ENCODE measurements at places on chromosomes 12 and 14.

DNA sequence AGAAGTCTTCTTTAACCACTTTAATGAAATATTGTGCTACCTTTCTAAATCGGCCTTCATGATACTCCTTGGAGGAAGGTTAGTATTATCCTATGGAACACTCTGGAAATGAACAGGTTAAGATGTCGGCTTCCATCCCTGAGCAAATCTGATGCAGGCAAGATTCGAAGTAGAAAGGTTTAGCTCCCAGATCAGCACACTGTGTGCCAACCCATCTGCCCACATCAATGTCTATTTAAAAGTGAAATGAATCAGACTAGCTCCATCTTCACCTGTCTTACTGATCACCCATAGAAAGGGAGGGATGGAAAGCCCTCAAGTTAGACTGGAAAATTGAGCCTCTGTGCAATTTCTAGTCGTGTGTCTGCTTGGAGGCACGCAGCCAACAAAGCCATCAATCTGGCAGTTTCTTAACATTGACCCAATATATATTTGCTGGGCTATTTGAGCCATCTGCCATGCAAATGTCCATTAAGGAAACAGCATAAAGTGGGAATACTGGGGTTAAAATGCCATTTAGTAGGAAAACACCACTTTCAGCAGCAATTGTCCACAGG is 506.1 kb downstream of the RMST start:
- DNase-seq: no peak

DNA sequence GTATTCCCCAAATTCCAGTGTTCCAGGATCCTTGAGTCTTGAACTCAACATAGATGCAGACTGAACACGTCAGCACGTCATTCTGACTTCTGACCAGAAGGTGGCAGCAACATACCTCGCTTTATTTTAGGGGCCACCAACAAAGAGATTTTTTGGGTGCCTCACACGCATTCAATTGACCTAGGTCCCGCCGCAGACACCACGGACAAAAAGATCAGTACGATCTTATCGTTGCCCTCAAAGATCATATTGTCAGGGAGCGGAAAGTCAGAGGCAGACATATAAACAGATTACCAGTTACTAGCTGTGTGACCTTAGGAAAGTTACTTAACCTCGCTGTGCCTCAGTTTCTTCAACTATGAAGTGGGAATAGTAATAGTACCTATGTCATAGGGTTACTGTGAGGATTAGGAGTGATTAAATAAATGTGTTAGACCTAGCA is 6.5 kb upstream of the PRPH start:
- peak; percentile 73 for DNase-seq

- DNase-seq: no peak
These were observed 260.9 kb downstream of the KSR2 start for GRCh38 chr12:117707861-117708260.

DNA sequence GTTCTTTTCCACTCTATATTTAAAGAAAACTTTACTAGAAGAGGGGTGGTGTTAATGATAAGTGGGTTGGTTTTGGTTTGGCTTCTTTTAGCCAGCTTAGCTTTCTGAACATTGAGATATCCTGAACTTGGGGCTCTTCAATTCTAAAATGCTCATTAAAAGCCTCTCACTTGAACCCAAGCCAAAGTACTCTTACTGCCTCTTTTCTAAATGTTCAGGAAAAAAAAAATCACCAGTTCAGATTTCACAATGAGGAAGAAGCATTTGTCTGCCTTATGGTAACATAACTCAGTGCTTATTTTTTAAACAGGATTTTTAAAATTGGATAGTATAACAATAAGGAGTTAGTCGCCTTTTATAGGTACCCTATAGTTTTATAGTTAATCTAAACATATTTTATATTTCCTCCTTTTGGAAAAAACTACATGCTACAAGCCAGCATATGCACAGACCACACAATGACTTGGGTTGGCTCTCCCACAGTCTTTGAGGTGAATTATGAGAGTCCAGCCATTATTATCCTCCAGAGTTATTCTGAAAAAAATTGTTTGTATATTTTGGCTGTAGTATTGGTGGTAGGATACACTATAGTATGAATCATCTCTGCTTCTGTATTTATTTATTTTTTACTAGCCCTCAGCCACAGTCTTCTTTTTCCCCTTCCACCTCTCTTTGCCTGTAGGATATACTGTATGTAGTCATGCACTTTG is 195.5 kb upstream of the TMPO start:
- no peak for DNase-seq

DNA sequence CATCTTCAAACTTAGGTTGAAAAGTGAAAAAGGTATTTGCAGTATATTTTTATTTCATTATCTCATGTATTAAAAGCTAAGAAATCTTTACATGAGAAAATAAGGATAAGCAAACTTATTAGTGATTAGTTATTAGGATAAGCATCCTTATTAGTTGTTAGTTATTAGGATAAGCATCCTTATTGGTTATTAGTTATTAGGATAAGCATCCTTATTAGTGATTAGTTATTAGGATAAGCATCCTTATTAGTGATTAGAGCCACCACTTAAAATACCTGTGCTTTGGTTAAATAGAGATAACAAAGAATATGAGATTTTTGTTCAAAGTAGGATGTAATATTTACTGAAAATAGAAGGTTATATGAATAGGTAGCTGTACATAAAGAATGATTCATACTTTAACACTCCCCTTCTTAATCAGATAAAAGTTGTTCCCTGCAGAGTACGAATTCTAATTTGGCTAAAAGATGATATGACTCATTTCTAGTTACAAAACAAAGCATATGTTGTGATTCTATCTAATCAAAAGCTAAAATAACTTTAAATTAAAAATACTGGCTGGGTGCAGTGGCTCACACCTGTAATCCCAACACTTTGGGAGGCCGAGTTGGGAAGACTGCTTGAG is 56.4 kb downstream of the KDM5A start:
- DNase-seq: no peak

DNA sequence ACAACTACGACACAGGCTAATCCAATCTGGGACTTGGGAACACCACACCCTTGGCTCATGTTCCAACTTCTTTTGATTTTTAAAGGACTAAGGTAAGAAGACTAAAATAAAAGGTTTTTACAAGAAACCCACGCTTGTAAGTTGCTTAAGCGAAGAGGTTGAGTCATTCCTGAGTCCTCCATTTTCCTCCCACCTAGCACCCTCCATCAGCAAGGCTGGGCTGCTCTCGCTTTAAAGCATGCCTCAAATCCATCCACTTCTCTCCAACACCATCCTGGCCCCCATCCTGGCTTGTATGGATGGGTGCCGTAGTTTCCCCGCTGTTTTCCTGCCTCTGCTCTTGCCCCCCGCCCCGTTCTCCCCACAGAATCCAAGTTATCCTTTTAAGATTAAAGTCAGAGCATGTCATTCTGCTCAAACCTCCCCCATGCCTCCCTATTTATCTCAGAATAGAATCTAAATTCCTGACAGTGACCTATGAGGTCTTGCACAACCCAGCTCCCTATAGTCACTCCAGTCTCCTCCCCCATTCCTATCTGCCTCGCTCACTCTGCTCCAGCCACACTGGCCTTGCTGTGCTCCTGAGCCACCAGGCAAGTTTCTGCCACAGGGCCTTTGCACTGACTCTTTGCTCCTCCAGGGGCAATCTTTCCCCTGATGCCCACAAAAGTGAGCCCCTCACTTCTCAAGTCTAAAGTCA is 34.5 kb downstream of the SCARB1 start:
- DNase-seq: no peak

DNA sequence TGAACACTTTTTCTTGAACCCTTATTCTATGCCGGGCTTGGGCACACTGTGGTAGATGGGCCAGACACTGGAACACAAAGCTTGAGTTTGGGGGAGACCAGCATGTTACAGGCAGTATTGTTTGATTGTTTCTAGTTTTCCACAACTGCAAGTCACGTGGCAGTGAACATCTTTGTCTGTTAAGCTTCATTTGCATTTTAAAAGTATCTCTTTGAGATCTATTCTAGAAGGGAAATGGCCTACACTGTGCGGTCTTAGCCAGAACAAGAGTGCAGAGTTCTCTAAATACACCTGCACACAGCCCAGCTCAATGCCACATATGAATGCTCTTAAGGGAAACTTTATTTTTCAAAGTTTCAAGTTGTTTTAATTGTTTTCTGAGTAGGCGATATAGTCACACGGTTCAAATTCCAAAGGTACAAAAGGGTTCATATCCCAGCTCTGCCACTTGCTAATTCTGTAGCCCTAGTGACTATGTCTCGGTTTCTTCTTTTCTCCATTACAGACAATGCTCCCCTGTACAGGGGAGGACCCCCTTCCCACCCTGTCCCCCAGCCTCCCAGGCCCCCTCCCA is 24.9 kb downstream of the RIN3 start:
- DNase-seq: no peak

DNA sequence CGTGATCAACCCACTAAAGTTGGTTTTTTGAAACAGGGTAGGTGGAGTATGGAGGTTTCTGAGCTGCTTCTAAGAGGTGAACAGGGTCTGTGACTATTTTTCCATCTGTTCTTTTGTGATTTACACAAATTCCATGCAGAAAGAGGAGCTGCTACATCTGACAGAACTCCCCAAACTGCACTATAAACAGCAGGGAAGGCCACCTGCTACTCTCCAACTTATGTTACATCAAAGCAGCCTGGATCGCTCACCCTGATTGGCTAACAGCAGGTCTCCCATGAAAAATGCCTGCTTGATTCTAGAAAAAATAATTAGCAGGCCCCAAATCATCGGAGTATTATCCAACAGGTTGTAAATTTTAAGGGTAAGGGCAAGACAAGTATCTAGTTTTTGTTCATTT is 282.9 kb upstream of the FLRT2 start:
- no peak for DNase-seq

DNA sequence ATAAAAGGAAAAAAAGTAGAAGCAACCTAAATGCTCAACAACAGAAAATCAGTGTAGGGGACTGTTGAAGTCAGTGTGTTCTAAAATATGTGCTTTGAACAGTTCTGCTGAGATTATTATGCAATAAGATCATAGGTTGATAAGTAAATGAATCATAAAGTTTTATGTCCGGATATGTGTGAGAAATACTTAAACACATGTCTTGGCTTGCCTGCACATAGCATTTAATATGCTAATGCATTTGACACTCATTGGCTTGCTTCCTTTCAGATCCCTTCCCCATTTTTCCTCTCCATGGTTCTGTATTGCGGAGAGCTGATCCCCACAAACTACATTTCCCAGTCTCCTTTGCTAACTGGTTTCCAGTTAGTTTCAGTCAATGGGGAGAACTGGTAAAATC is 573.8 kb upstream of the TBX3 start:
- DNase-seq: no peak

- no peak for DNase-seq
These were observed 11.9 kb upstream of the TSPAN9 start for GRCh38 chr12:3065300-3065699.

- no peak for DNase-seq
These were observed 166.6 kb upstream of the PDE3A start for GRCh38 chr12:20201733-20202132.

GRCh38 chr14:80762641-80763228 is 178.8 kb downstream of the CEP128 start:
- DNase-seq: no peak

DNA sequence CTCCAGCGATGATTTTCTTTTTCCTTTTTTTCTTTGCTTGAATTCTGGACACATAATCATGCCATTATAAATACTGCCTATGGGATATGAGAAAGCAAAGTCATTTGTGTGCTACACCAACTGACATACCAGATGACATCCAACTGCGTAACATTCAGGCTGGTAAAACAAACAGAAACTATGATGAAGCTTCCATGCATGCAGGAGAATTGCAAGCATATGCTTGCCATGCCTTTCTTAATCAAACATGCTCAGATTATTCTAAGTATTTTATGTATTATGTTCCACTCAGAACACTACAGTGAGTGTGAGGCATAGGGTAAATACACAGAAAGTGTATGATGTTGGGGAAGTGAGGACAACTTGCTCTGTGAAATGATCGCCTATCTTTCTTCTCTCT is 97.4 kb downstream of the C12orf50 start:
- no peak for DNase-seq

GRCh38 chr12:6336079-6336888 is 5.6 kb downstream of the TNFRSF1A start:
- peak; percentile 69 for DNase-seq

DNA sequence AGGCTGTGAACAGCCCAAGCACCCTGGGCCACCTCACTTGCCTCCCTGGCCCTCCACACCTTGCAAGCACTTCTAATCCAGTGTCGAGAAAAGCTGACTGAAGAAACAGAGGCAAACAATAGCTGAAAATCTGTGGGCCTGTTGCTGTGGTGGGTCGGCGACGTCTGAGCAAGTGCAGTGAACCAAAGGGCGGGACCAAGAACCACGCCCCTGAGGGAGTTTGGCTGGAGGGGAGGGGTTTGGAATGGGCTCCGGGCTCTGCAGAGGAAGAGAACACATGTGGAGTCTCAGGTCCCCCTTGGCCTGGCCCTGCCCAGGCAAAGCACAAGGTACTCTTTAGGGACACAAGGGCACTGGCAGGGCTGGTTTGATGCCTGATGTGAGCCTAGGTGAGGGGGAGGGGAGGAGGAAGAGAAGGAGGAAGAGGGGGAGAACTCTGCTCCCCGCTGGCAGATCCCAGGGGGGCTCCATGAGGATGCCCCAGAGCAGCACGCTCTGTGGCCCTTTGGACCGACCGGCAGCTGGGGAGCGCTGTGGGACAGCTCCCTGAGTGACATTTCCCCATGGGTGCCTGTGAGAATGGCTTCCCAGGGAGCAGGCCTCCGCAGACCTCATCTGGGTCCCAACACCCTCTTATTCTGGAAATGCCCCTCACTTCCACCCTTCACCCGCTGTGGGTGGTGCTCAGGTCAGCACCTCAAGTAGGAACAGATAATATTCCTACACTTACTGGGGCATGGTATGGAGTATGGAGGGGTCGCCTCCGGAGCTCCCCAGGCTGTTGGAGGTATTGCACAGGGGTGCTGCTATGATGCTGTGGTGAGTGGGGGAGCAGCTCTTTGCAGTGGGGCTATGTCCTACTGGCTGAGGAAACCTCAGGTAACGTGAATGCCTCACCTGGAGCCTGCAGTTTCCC is 85.5 kb downstream of the CPSF2 start:
- DNase-seq: no peak

- no peak for DNase-seq
These were observed 131.0 kb downstream of the NCOR2 start for GRCh38 chr12:124436366-124436765.

DNA sequence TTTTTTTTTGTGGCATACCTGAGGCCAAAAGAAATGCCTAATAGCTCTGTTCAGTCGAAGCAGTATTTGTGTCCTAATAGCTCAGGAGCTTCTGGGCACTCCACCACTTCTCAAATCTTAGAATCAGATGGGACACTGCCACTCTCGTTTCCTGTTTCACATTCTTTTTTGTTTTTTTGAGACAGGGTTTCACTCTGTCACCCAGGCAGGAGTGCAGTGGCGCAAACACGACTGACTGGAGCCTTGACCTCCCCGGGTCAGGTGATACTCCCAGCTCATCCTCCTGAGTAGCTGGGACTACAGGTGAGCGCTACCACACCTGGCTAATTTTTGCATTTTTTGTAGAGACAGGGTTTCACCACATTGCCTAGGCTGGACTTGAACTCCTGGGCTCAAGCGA is 52.7 kb downstream of the SPPL3 start:
- no peak for DNase-seq
